Neural crest cell (in vitro differentiated cells): ENCODE measurements at places on chromosomes 1 and 21. TPM values are rescaled to one million over a fixed set of nuclear protein-coding genes. Genes with fewer than 3 reads are reported as not detected.

The NES gene
- 248 and 265 TPM in 2 replicates for total RNA-seq

- peaks cover 4% of the 10 kb centered on the region for H3K4me1 ChIP-seq
- H3K4me3 ChIP-seq, result no peak overlapping the region
- no peak overlapping the region for H3K27ac ChIP-seq
- no peaks in the 10 kb centered on the region for H3K36me3 ChIP-seq
- H3K27me3 ChIP-seq, result peaks cover 39% of the 10 kb centered on the region
Measured at GRCh38 chr1:227949341-227949921, 1.7 kb upstream of the WNT9A start.

GRCh38 chr21:33205476-33205875 is 24.3 kb upstream of the IFNAR2 start:
- no peaks in the 10 kb centered on the region for H3K4me1 ChIP-seq
- no peak for DNase-seq
- peaks cover 10% of the 10 kb centered on the region for H3K36me3 ChIP-seq
- H3K27ac ChIP-seq, result no peak overlapping the region
- no peak overlapping the region for H3K4me3 ChIP-seq
- H3K27me3 ChIP-seq, result peaks cover 5% of the 10 kb centered on the region

- no peaks in the 10 kb centered on the region for H3K27me3 ChIP-seq
- DNase-seq, result no peak
- H3K27ac ChIP-seq, result peak overlapping the region; percentile 7
- no peaks in the 10 kb centered on the region for H3K36me3 ChIP-seq
Measured at GRCh38 chr1:116346943-116347673, 25.9 kb upstream of the ATP1A1 start.

DNA sequence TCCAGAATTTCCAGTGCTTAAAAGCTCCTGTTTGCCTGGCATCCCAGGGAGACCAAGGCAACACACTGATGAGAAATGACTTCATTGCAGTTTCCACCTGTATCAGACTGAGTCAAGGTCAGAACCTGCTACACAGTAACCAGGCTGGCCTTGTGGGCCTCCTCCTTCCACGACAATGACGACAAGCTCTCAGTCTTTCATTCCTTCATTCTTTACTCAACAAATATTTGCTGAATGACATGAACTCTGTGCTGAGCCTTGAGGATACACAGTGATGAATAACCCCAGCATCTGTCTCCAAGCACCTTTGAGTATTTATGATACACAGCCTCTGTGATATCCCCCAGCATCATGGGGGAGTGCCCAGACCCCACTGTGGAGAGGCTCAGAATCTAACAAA is 8.9 kb upstream of the LCE5A start:
- no peak for DNase-seq
- H3K4me3 ChIP-seq, result no peak overlapping the region
- H3K27ac ChIP-seq, result no peak overlapping the region
- H3K36me3 ChIP-seq, result peaks cover 8% of the 10 kb centered on the region
- no peaks in the 10 kb centered on the region for H3K27me3 ChIP-seq
- no peaks in the 10 kb centered on the region for H3K4me1 ChIP-seq

The IFI44 gene
- 0.47 TPM in 1 of 2 replicates, not detected in the other for total RNA-seq

- no peak for DNase-seq
- H3K4me1 ChIP-seq, result peaks cover 9% of the 10 kb centered on the region
- H3K4me3 ChIP-seq, result no peak overlapping the region
- H3K27ac ChIP-seq, result no peak overlapping the region
Measured at GRCh38 chr1:202569393-202570322, 140.6 kb downstream of the SYT2 start.

DNA sequence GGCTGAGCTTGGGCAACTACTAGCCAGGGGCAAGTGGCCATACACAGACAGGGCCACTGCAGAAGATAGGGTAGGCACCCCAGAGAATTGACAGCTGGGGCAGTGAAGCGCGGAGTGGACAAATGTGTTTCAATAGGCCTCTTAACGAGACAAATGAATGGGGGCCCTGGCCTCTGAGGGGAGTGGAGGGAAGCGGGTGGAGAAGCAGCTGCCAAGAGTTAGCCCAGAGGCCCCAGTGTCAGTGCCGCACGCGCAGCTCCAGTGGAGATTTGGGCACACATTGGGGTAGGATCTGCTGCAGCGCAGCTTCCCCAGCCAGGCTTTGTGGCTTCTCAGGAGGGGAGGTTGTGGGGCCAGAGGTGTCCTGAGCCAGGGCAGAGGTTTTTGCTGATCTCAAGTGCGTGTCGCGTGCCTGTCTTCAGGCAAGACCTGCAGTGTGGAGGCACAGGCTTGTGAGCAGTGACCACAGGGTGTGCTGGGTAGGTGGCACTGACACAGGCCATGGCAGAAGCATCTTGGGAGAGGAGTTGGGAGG is 16.9 kb downstream of the PTPRF start:
- H3K36me3 ChIP-seq, result peaks cover 3% of the 10 kb centered on the region
- H3K4me3 ChIP-seq, result peak overlapping the region; percentile 49
- H3K4me1 ChIP-seq, result peaks cover 60% of the 10 kb centered on the region
- H3K27me3 ChIP-seq, result no peaks in the 10 kb centered on the region

GRCh38 chr1:101965341-101965740 is 31.4 kb downstream of the OLFM3 start:
- no peak overlapping the region for H3K27ac ChIP-seq
- H3K4me3 ChIP-seq, result no peak overlapping the region
- no peaks in the 10 kb centered on the region for H3K36me3 ChIP-seq
- H3K4me1 ChIP-seq, result no peaks in the 10 kb centered on the region

The PBXIP1 gene
- total RNA-seq, result 17.1 and 18.5 TPM in 2 replicates

GRCh38 chr1:77583483-77583882 is 99.0 kb downstream of the ZZZ3 start:
- no peaks in the 10 kb centered on the region for H3K27me3 ChIP-seq
- H3K4me1 ChIP-seq, result no peaks in the 10 kb centered on the region
- no peak for DNase-seq
- H3K4me3 ChIP-seq, result no peak overlapping the region
- no peak overlapping the region for H3K27ac ChIP-seq

- H3K27me3 ChIP-seq, result no peaks in the 10 kb centered on the region
- peak within 1 kb of the TSS; percentile 97 for H3K27ac ChIP-seq
- H3K36me3 ChIP-seq, result peaks cover under 1% of the 10 kb centered on the region
- peak; percentile 16 for DNase-seq
- H3K4me3 ChIP-seq, result peak within 1 kb of the TSS; percentile 89
Measured at GRCh38 chr1:162561616-162562469, at the start of gene UAP1. Gene UAP1, plus strand, starts transcription at chr1:162561722. Its CDS starts 4,347 bp downstream, at chr1:162566069.

DNA sequence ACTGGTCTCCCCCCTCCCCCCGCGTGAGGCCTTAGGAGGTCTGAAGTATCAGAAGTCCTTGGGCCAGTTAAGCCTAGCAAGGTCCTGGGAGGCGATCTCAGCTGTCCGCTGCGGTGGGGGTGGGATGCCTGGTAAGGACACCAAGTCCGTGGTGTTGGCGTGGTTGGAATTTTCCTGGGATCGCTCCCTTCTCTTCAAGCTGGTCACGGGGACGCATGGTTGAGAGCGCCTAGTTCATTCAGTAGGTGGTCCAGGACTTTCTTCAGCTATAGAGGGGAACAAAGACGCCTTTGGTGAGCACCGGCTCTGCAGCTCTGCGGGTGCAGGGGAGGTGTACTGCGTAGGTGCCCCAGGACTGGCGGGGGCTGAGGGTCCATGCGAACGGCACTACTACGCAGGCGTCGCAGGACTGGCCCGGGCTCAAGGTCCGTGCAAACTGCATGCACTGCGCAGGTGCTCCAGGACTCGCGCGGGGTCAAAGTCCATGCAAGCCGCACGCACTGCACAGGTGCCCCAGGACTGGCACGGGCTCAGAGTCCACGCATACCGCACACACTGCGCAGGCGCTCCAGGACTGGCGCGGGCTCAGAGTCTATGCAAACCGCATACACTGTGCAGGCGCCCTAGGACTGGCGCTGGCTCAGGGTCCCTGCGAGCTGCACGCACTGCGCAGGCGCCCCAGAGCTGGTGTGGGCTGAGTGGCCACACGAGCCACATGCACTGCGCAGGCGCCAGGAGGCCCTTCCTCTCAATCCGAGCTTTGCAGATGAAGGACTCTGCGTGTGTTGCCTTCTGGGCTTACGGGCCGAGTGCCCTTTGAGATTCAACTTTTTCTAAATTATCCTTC is 36.6 kb upstream of the HMGN1 start:
- peaks cover 43% of the 10 kb centered on the region for H3K4me1 ChIP-seq
- no peak for DNase-seq
- peak overlapping the region; percentile 56 for H3K4me3 ChIP-seq
- no peaks in the 10 kb centered on the region for H3K27me3 ChIP-seq
- peaks cover 2% of the 10 kb centered on the region for H3K36me3 ChIP-seq

GRCh38 chr1:156556354-156556753 is 16.0 kb downstream of the IQGAP3 start:
- H3K27ac ChIP-seq, result no peak overlapping the region
- no peaks in the 10 kb centered on the region for H3K27me3 ChIP-seq
- no peaks in the 10 kb centered on the region for H3K4me1 ChIP-seq
- no peak overlapping the region for H3K4me3 ChIP-seq

DNA sequence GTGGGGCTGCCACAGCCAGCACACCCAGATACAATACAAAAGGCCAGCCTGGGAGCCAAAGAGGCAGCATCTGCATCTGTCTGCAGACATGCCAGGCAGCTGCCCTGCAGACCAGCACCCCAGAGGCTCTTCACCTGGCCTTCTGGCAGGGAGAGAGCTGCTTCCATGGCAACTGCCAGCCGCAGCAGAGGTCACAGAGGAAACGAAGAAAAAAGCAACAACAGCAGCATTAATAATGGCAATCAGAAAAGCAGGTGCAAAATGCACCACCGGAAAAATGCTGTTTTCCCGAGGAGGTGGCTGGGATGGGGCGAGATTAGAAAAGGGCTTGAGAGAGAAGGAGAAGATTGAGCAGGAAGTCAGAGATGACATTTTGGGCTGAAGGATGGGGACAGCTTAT is 309.5 kb downstream of the PCP4 start:
- no peak for DNase-seq
- no peak overlapping the region for H3K27ac ChIP-seq
- no peak overlapping the region for H3K4me3 ChIP-seq
- peaks cover 11% of the 10 kb centered on the region for H3K4me1 ChIP-seq
- peaks cover 25% of the 10 kb centered on the region for H3K27me3 ChIP-seq

DNA sequence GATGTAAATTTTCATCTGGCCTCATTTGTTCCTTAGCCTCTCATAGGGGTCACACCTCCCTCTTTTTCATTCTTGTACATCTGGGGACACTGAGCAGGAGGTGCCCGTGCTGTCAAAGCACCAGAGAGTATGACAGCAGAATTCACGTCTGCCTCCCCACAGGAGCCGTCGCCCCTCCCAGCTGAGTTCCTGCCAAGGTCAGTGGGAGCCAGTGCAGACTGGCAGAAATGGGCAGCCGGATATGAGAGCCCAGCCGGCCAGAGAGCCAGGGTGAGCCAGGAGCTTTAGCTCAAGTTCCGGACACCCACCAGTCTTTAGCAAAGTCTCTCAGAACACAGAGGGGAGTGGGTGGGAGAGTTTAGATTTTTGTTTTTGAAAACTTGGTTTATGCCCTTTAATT is 21.9 kb downstream of the GPR137B start:
- H3K4me1 ChIP-seq, result peaks cover 14% of the 10 kb centered on the region
- no peak overlapping the region for H3K27ac ChIP-seq
- no peaks in the 10 kb centered on the region for H3K27me3 ChIP-seq
- peaks cover 30% of the 10 kb centered on the region for H3K36me3 ChIP-seq
- DNase-seq, result no peak

- peaks cover 20% of the 10 kb centered on the region for H3K4me1 ChIP-seq
- H3K27me3 ChIP-seq, result no peaks in the 10 kb centered on the region
- no peaks in the 10 kb centered on the region for H3K36me3 ChIP-seq
- peak; percentile 30 for DNase-seq
- no peak within 1 kb of the TSS for H3K27ac ChIP-seq
- H3K4me3 ChIP-seq, result peak within 1 kb of the TSS; percentile 79
Measured at GRCh38 chr1:1020000-1020404, at the start of gene AGRN. Gene AGRN, plus strand, starts transcription at chr1:1020120. Its CDS starts 53 bp downstream, at chr1:1020173.

The TEDDM1 gene
- not detected in 2 replicates for total RNA-seq

DNA sequence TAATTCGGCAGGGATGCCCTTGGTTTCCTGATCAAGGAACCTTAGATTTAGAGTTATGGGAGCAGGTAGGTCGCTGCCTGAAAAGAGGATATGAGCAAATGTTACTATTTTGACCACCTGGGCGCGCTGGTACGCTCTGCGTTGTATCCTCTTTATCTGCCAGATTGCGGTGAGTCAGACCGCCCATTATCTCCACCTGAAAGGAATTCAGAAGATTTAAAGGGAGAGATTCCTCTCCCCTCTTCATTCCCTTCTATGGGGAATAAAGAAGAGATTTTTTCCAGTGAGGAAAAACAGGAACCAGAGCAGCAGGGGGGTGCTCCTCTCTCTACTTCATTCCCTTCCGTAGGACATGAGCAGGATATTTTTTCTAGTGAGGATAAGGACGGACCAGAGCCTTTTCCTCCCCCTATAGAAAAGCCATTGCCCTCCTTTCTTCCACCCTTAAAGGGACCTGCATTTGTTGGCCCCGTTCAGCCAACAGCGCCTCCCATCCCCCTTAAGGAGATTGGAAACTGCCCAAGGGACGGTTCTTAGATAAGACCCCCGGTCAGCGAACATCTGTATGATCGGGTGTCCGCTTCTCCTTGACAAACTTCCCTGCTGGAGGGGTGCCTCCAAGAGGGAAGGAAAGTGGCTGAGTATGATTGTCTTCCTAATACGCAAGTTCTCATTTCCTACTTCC is 34.1 kb downstream of the CLCA1 start:
- no peak overlapping the region for H3K27ac ChIP-seq
- H3K4me1 ChIP-seq, result peaks cover 16% of the 10 kb centered on the region
- no peaks in the 10 kb centered on the region for H3K36me3 ChIP-seq
- DNase-seq, result no peak

GRCh38 chr1:72693376-72693775 is 411.0 kb upstream of the NEGR1 start:
- H3K27ac ChIP-seq, result no peak overlapping the region
- no peak for DNase-seq
- H3K4me1 ChIP-seq, result no peaks in the 10 kb centered on the region
- no peaks in the 10 kb centered on the region for H3K27me3 ChIP-seq

DNA sequence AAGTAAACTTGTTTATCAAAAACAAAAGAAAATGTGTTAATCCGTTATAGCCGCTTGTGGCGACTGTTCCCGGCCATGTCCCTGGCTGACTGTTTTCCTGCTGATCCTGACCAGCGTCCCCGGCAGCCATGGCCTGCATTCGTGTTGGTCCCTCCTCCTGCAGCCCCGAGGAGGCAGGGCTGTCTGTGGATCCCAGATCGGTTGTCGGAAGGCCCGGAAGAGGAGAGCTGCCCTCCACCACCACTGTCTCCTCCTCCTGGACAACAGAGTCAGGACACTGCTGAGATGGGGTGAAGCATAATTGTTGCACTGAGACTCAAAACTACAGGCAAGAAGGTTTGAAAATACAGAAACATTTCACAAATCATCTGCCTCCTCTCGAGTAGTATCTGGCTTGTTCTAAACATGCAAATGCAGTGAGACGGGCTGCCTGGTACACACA is 3.6 kb upstream of the MXRA8 start:
- peaks cover 19% of the 10 kb centered on the region for H3K27me3 ChIP-seq
- H3K36me3 ChIP-seq, result no peaks in the 10 kb centered on the region
- peak overlapping the region; percentile 59 for H3K4me3 ChIP-seq
- DNase-seq, result no peak
- no peak overlapping the region for H3K27ac ChIP-seq
- peaks cover 37% of the 10 kb centered on the region for H3K4me1 ChIP-seq

DNA sequence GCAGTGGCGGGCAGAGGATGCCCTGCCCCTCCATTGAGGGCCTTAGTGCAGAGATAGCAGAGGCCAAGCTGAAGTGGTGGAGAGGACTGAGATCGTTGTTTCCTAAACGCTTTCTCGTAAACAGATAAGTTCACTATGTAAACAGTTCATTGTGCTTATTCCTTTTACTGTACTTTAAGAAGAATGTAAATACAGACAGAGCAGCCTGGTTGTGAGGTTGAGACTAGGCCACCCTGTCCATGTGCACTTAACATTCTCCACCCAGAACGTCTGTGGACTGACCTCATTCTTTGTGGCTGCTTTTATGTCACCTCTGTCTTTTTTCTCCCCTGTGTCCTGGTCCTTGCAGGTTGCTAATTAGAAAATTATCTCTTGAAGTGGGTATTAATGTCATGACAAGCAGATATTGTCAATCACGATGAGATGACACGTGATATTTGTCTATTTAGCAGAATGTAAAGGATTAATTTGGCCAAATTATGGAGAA is 8.5 kb downstream of the CENPS start:
- DNase-seq, result no peak
- no peaks in the 10 kb centered on the region for H3K27me3 ChIP-seq
- H3K4me3 ChIP-seq, result peak overlapping the region; percentile 4
- peaks cover 8% of the 10 kb centered on the region for H3K4me1 ChIP-seq
